Pericardium fibroblast (primary cell): ENCODE measurements at places on chromosomes 16 and 17. TPM values are rescaled to one million over a fixed set of nuclear protein-coding genes. Genes with fewer than 3 reads are reported as not detected.

CA4 gene
- not detected in 2 replicates for total RNA-seq

CES1 gene
- 0.26 and 0.82 TPM in 2 replicates for total RNA-seq

ITGB3 gene
- total RNA-seq: 3.7 and 11.1 TPM in 2 replicates

NXN gene
- 38.9 and 43.9 TPM in 2 replicates for total RNA-seq

KRT14 gene
- 0.12 and 0.26 TPM in 2 replicates for total RNA-seq

CD19 gene
- 2.1 TPM in 1 of 2 replicates, not detected in the other for total RNA-seq

CDC42EP4 gene
- 47.5 and 54.7 TPM in 2 replicates for total RNA-seq

PPY gene
- not detected in 2 replicates for total RNA-seq

PMP22 gene
- 173 and 337 TPM in 2 replicates for total RNA-seq

ACSM3 gene
- 2.6 and 3.2 TPM in 2 replicates for total RNA-seq

TBX6 gene
- total RNA-seq: under 0.01 TPM in 1 of 2 replicates, not detected in the other

KRT33A gene
- not detected in 2 replicates for total RNA-seq

OSGIN1 gene
- total RNA-seq: 2.1 and 3.1 TPM in 2 replicates

DCUN1D3 gene
- total RNA-seq: 32.0 and 36.7 TPM in 2 replicates

LAT gene
- total RNA-seq: 0.12 and 6.7 TPM in 2 replicates

PKD1 gene
- total RNA-seq: 177 and 192 TPM in 2 replicates

AIPL1 gene
- total RNA-seq: not detected in 2 replicates

CACNG1 gene
- total RNA-seq: 0.51 TPM in 1 of 2 replicates, not detected in the other

STH gene
- total RNA-seq: not detected in 2 replicates

MOSMO gene
- 7.7 and 12.3 TPM in 2 replicates for total RNA-seq

TBC1D3G gene
- under 0.01 TPM in 1 of 2 replicates, not detected in the other for total RNA-seq

ITGAD gene
- not detected in 2 replicates for total RNA-seq

TVP23A gene
- total RNA-seq: 0.12 TPM in 1 of 2 replicates, not detected in the other

ABCA8 gene
- 58.8 and 67.2 TPM in 2 replicates for total RNA-seq

JUP gene
- total RNA-seq: 17.4 and 28.9 TPM in 2 replicates

FOXF1 gene
- 1.1 and 2.2 TPM in 2 replicates for total RNA-seq

C16orf46 gene
- 0.12 TPM in 1 of 2 replicates, not detected in the other for total RNA-seq

ABCA6 gene
- total RNA-seq: 39.8 and 61.4 TPM in 2 replicates

SBK1 gene
- not detected in 2 replicates for total RNA-seq

TEKT1 gene
- not detected in 2 replicates for total RNA-seq

TMIGD1 gene
- total RNA-seq: not detected in 2 replicates

MEOX1 gene
- total RNA-seq: 0.34 TPM in 1 of 2 replicates, not detected in the other

MMP28 gene
- total RNA-seq: 8.5 and 12.9 TPM in 2 replicates

CDH11 gene
- total RNA-seq: 80.8 and 219 TPM in 2 replicates

KRTAP1-5 gene
- total RNA-seq: not detected in 2 replicates

CCL17 gene
- total RNA-seq: not detected in 2 replicates

DEXI gene
- total RNA-seq: 83.9 and 122 TPM in 2 replicates

CHCT1 gene
- total RNA-seq: not detected in 2 replicates

KRTAP2-3 gene
- not detected in 2 replicates for total RNA-seq

CIAO2B gene
- 71.4 and 88.2 TPM in 2 replicates for total RNA-seq

CCDC200 gene
- not detected in 2 replicates for total RNA-seq

PCGF2 gene
- total RNA-seq: 4.8 and 8.5 TPM in 2 replicates

GDPD1 gene
- 0.12 and 0.34 TPM in 2 replicates for total RNA-seq

EEF2K gene
- total RNA-seq: 20.4 and 26.3 TPM in 2 replicates

PLXDC1 gene
- total RNA-seq: 0.09 and 0.70 TPM in 2 replicates

RAC3 gene
- 17.4 and 21.6 TPM in 2 replicates for total RNA-seq

TBC1D3K gene
- 0.12 TPM in 1 of 2 replicates, not detected in the other for total RNA-seq

HS3ST6 gene
- total RNA-seq: 0.12 and 0.34 TPM in 2 replicates

FAM83G gene
- total RNA-seq: 2.9 and 3.7 TPM in 2 replicates

OR1F1 gene
- total RNA-seq: not detected in 2 replicates

RNF157 gene
- 0.12 and 0.34 TPM in 2 replicates for total RNA-seq

GPR142 gene
- total RNA-seq: not detected in 2 replicates

EVPL gene
- not detected in 2 replicates for total RNA-seq
